Thoracic aorta (tissue), 2 donors: ENCODE measurements at places on chromosomes 16 and 17. TPM values are rescaled to one million over a fixed set of nuclear protein-coding genes. Genes with fewer than 3 reads are reported as not detected.

GP1BA gene
- total RNA-seq = not detected

RDM1 gene
- not detected for total RNA-seq

CDH1 gene
- not detected for total RNA-seq

RHBDF2 gene
- 91.6 TPM for total RNA-seq

PRAC1 gene
- total RNA-seq = not detected

CCDC154 gene
- total RNA-seq = 0.63 TPM

CCR7 gene
- not detected for total RNA-seq

NOL3 gene
- 80.8 TPM for total RNA-seq

IRX3 gene
- 0.95 TPM for total RNA-seq

HS3ST6 gene
- not detected for total RNA-seq

GRCh38 chr17:4008441-4009185, 44.4 kb upstream of the ATP2A3 start:
- DNase-seq = no peak

- DNase-seq = no peak
Observed at GRCh38 chr17:57166803-57167202, 81.8 kb downstream of the AKAP1 start.

- DNase-seq = no peak
Observed at GRCh38 chr16:50814541-50814940, 72.7 kb downstream of the CYLD start.

DNA sequence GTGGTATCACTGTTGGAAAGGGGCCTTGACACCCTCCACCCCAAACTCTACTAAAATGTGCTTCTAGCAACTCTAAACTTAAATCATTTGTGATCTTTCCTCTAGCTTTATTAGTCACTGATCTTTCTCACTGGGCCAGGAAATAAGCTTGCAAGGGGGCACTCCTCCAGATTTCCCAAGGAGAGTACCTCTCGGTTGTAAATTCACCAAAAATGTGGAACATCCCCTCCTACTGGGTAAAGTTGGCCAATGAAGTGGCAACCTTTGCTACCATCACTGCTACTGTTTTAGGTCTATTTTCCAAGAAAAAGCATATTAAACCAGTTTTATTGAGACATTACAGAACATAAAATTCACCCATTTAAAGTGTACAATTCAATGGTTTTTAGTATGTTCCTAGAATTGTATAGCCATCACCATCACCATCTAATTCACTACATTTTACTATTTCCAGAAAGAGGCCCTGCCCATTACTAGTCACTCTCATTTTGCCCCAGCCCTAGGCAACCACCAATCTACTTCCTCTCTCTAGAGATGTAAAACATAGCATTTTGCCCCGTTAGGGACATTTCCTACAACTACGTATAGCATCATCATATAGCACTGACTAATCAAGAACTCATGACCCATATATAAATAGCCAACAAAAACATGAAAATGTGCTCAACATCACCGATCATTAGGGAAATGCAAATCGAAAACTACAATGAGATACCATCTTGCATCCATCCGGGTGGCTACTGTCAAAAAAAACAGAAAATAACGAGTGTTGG, 44.6 kb upstream of the ADCY9 start:
- no peak for DNase-seq

GRCh38 chr17:70906808-70907207, 737.5 kb downstream of the KCNJ2 start:
- DNase-seq = no peak

DNA sequence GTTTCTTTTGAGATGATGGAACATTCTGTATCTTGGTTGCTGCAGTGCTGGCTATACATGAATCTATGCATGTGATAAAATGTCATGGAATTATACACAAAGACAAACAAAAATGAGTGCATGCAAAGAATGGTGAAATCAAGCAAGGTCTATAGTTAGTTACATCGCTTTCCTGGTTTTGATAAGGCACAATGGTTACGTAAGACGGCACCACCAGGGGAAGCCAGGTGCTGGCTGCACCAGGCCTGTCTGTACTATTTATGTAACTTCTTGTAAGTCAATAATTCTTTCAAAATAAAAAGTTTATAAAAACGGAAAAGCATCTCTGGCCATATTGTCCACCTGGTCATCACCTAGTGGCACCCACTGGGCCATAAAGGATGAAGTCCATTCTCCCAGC, 46.5 kb downstream of the ARHGAP27 start:
- no peak for DNase-seq

DNA sequence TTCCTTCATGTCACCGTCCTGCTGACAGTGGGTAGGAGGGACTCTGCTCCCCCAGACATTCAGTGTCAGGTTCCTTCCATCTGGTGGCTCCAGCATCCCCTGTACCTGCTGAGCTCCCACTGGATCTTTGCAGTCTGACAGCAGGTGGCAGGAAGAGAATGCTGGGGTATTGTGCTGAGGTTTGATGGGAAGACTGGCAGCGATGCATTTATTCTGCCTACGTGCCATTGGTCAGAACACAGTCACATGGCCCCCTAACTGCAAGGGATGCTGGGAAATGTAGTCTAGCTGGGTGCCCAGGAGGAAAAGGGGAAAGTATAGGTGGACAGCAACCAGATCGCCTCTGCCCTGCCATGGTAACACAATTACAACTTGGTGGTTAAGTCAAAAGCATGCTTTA, 44.4 kb downstream of the IRX3 start:
- DNase-seq = no peak

GRCh38 chr17:20986767-20987510, 55.9 kb downstream of the USP22 start:
- no peak for DNase-seq

DNA sequence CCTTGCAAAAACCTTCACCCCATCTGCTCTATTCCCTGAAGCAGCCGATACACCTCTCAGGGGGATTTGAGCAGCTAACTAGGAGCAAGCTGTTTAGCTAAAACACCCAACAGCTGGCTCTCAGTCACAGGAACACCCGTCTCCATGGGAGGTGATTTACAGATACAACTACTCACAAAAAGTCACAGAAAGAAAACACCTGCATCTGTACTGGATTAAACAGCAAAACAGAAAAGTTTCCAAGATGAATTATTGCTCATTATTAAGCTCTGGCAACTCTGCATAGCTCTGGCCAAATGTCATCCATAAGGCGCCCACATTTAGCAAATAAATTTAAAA, 22.3 kb downstream of the GJC1 start:
- no peak for DNase-seq

GRCh38 chr17:78497115-78497540, 80.1 kb downstream of the DNAH17 start:
- DNase-seq = no peak

- DNase-seq = no peak
Observed at GRCh38 chr17:19487024-19487600, 46.5 kb upstream of the SLC47A1 start.

DNA sequence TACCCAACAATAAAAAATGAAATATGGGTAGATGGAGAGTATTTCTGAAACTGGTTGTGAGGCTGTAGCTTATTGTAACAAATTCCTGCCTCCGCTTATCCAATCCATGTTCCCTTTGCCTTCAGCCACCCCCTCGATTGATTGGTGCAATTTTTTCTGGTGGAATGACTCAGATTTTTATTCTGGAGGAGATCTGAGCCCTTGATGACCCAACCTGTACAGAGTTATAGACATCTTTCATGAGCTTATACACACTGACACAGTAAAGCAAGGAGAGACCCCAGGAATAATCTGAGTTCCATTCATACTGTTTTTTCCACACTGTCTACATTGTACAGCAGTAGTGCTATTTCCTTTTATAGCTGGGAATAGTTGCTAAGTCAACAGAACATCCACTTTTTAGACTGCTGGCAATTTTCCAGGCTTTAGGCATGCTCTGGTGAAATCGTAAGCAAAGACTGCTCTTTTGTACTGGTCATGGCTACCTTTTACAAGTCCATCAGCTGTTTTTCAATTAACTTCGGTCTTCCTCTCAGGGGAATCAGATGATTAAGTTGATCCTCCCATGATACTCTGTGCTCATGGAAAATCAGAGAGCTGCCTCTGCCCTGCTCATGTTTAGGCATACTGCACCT, 30.1 kb downstream of the CCL4 start:
- no peak for DNase-seq

GRCh38 chr17:49819138-49819537, 28.7 kb downstream of the TAC4 start:
- DNase-seq = no peak

GRCh38 chr16:10916534-10916933, 25.7 kb downstream of the DEXI start:
- no peak for DNase-seq

DNA sequence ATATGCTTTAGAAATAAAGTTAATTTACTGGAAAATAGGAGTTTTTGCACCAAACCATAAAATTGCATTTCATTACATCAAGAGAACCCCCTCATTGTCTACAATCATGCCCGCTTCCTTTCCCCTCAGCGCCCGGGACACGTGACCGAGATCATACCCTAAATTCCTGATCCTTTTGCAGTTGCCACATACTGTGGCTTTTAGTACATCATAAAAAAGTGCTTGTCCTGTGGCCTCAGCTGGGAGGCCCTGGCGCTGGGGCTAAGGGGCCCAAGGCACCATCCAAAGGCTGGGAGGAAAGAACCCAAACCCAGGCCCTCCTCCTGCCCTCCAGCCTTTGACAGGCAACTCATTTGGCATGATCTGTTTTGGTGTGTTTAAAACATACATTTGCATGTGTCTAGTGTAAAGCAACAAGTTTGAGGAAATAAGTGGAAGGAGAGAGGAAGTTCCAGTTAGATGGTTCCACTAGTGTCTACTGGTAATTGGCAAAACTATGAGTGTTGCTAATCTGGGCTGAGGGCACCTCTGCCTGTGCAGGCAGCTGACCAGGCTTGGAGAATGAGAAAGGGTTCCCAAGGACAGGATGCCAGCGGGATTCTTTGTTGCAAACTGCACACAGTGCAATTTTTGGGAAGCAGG, 6.0 kb downstream of the CDK5R1 start:
- no peak for DNase-seq

DNA sequence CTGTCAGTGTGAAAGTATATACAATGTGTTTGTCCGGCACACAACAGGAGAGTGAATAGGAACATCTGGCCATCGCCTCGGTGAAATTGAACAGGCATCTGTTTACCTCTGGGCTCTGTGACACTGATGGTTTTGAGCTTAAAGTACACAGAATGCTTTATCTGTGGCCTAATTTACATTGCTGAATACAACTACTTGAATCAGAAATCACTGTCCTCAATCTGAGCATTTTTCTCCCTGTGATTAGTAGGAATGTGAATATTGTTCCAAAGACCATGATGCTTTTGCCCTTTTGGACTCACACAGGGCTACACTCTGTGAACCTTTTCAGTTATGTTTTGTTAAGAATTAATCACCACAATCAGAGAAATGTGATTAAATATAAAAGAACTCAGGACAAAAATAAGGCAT, 323.0 kb upstream of the TBX2 start:
- DNase-seq = no peak

- no peak for DNase-seq
Observed at GRCh38 chr17:661509-661908, 53.1 kb downstream of the VPS53 start.

GRCh38 chr16:30429418-30429677, 482 bp downstream of the DCTPP1 start:
- DNase-seq = no peak
